ENCODE measurements at places on chromosomes 16 and 17. TPM values are rescaled to one million over a fixed set of nuclear protein-coding genes. Genes with fewer than 3 reads are reported as not detected.

The CHST5 gene
- total RNA-seq = not detected

DNA sequence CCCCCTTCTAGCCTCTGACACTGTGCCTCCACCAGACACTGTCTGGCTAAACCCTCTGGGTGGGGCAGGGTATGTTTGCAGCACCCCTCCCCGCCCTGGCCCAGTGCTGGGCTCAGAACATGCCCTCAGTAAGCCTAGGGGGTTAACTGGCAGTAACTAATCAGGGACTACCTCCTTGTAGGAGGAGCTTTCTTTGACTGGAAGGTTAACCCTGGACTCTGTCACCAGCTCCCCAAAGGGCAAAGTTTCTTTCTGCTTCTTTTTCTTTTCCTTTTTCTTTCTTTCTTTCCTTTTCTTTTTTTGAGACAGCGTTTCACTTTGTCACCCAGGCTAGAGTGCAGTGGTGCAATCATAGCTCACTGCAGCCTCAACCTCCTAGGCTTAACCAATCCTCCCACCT is 76.8 kb downstream of the PLXDC1 start:
- no peak overlapping the region for H3K4me3 ChIP-seq
- DNase-seq = no peak
- no peaks in the 10 kb centered on the region for H3K36me3 ChIP-seq

The ASB16 gene
- 3.3 TPM for total RNA-seq

GRCh38 chr17:4806456-4806776 is 536 bp upstream of the PLD2 start:
- peaks cover 7% of the 10 kb centered on the region for H3K36me3 ChIP-seq
- DNase-seq = no peak
- H3K27me3 ChIP-seq = no peaks in the 10 kb centered on the region
- H3K4me1 ChIP-seq = peaks cover 10% of the 10 kb centered on the region
- peak overlapping the region; percentile 84 for H3K4me3 ChIP-seq

GRCh38 chr17:72236980-72237633 is 116.3 kb downstream of the SOX9 start:
- H3K27me3 ChIP-seq = no peaks in the 10 kb centered on the region
- H3K36me3 ChIP-seq = no peaks in the 10 kb centered on the region
- no peaks in the 10 kb centered on the region for H3K4me1 ChIP-seq
- DNase-seq = no peak
- H3K4me3 ChIP-seq = no peak overlapping the region

Data from esophagus muscularis mucosa (tissue), 4 donors.